ENCODE measurements at places on chromosomes 3 and 15.

DNA sequence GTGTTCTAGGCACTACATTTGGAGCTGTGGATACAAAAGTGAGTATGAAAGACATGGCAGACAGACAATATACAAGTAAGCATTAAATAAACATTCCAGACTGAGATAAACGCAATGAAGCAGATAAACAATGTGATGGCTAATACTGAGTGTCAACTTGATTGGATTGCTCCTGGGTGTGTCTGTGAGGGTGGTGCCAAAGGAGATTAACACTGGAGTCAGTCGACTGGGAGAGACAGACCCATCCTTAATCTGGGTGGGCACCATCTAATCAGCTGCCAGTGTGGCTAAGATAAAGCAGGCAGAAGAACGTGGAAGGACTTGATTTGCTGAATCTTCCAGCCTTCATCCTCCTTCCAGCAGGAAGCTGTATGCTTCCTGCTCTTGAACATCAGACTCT is 77.2 kb downstream of the CADPS start:
- no peak for DNase-seq

- no peak for DNase-seq
These were observed 43.9 kb upstream of the FNDC3B start for GRCh38 chr3:171995486-171995885.

DNA sequence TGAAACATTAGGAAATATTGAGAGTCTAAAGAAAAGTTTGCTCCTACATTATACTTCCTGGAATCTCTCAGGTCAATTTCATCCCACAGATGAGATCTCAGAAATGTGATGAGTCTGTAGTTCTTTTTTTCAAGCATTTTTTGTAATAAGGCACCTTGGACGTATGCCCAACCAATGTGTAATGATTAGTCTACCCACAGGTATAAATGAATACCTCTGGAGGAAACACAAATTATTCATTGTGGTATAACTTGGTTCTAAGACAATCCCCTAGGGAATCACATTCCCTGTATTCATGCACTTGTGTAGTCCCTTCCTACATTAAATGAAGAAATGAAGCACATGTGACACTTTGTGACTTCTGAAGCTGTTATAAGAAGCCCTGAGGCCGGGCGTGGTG is 596.2 kb upstream of the UBE2E2 start:
- no peak for DNase-seq

GRCh38 chr3:160779040-160779439 is 23.0 kb downstream of the PPM1L start:
- no peak for DNase-seq

DNA sequence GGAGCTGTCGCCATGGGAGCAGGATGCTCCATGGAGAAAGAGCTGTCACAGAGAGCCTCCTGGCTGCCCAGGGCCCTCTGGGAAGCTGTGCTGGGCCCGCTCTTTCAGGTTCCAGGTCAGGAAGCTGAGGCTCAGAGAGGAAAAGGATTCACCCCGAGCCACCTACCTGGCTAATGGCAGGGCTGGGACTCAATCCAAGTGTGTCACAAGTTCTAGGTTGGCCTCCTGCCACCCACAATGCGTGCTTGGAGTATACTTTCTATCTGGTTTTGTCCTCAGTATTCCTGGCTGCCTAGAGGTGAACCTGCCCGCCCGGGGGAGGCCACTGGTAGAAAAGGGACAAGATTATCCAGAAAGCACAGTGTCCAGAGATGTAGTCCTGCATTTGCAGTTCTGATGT is 23.6 kb downstream of the FAH start:
- DNase-seq: no peak

DNA sequence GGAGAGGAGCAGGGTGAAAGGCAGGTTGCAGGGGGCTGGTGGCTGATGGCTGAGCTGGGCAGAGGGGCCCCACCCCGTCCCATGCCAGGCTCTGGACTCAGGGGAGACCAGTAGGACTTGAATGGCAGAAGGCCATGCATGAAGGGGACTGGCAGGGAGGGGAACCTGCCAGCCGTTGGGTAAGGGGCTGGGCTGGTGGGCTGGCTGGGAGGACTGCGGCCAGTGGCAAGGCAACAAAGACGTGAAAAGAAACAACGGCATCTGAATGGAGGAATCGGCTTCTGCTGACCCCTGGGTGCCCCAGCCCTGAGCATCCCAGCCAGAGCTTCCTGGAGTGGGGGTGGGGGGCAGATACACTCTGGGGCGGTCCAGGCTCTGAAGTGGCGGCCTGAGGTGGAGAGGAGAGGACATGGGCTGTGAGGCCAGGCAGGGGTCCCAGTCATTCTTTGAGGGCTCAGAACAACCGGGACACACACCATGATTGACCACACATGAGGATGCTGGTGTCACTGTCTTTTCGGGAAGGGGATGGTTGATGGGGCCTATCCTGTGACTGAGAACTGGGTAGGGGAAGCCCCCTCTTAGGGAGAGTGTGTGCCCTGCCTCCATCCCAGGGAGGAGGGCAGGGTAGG is 11.7 kb downstream of the GLYCTK start:
- no peak for DNase-seq

GRCh38 chr3:132405609-132406299 is 11.5 kb upstream of the DNAJC13 start:
- DNase-seq: no peak

DNA sequence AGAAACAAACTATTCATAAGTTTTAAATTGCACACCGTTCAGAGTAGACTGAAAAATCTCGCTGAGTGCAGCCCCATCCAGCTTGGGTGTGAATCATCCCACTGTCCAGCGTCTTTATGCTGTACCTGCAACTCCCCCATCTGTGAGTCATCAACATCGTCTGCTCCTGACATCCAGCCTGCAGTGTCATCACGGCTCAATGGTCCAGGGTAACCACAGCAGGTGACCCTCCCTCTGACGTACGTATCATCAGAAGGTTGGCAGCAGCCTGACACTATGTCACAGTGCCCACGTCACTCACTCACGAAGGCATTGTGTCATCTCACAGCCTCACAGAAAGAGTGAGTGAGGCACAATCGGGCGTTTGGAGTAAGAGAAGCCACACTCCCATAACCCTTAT is 65.2 kb downstream of the TPRA1 start:
- no peak for DNase-seq

- no peak for DNase-seq
These were observed 51.7 kb upstream of the SMAD3 start for GRCh38 chr15:67013696-67014095.

DNA sequence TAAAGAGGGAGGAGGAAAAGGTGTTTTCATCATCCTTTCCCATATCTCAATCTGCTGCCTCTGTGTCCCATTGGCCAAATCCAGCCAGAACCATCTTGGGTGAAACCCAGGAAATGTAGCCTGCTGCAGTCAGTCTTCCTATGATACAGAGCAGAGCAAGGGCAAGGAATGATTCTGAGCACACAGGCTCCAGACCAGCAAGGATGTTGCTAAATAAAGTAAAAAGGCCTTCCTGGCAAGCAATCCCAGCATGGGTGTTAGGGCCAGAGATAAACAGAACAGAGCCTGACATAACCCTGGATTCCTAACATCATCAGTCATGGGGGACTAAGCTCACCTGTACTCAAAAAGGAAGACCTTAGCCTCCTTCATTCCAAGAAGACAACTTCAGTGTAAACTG is 90.7 kb upstream of the AGTR1 start:
- no peak for DNase-seq

DNA sequence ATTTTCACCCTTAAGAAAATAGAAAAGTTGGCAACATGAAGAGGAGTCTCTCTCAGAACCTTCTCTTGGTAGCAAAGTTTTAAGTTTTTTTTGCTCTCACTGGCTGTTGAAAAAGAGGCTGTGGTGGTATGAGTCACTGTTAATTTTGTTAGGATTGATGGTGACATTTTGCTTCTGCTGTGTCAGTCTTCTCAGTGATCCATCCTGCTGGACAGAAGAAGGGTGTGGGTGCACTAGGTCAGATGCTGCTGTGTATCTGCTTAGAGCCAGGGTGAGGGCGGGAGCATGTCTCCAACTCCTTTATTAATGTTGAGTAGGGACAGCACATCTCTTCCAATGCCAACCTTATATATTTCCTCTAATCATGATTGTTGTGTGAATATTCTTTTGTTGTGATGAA is 369.5 kb downstream of the FEZF2 start:
- DNase-seq: no peak

GRCh38 chr3:142973217-142974009 is 9.9 kb upstream of the PAQR9 start:
- no peak for DNase-seq

GRCh38 chr3:12194669-12195161 is 36.0 kb upstream of the TIMP4 start:
- DNase-seq: no peak

- no peak for DNase-seq
These were observed 101.9 kb upstream of the PLXND1 start for GRCh38 chr3:129708328-129708861.

- DNase-seq: no peak
These were observed 702.4 kb downstream of the TUSC7 start for GRCh38 chr3:117411971-117412370.
